Right hindlimb (tissue), 1 donor: ENCODE measurements at places on chromosomes 7 and 10.

GRCh38 chr10:27388761-27389399, 115.2 kb upstream of the RAB18 start:
- DNase-seq = no peak

- peak; percentile 13 for DNase-seq
These were observed 7.1 kb downstream of the TMEM184A start for GRCh38 chr7:1548944-1549343.

DNA sequence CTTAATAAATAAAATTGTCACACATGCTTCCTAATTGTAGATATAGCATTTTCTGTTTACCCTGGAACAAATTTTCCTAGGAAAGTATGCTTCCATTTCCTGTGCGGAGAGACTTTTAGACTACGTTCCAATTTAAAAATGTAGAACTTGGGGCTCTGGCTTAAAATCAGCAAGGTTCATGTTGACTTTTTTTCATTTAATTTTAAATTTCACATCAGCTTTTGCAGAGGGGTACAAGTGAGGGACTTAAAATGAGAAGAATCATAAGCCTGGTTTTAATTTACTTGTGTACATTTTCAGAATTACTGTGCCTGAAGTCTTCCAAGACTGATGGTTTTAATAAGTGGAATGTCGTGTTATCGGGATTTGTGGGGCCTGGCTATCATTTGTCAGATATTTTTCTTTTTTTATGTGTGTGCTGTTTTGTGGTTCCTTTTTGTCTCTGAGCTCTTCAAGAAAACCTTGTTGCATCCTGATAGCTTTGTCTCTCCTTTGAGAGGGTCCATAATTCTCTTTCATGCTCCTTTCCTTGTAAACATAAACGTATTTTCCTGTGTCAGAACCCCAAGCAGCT, 8.8 kb upstream of the ATRNL1 start:
- no peak for DNase-seq

GRCh38 chr10:75542084-75542483, 110.7 kb downstream of the LRMDA start:
- DNase-seq = no peak

DNA sequence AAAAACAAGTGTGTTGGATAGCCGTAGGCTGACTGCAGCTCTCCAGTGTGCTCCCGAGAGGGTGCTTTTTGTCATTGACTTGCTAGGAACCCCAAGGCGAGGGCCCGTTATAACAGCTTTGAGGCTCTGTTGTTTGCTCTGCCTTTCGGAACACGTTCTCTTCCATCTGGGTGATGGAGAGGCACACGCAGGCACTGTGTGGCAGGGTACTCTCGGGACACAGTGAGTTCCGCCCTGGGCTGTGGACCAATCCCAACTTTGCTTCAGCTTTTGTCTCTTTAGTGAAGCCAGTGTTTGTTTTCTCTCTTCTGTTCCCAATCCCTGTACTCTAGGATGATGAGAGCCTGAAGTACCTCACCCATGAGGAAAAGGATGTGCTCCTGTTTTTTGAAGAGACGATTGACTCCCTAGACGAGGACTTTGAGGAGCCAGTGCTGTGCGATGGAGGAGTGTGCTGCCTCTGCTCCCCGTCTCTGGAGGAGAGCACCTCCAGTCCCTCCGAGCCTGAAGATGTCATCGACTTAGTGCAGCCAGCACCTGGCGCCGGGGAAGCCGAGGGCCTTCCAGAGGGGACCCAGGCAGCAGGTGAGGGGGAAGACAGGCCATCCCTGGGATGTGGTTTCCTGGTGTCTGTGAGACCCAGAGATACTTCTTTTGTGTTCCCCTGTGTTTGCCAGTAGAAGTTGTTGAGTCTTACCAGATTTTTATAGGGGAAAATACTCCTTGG, 43.2 kb downstream of the PROSER2 start:
- no peak for DNase-seq

DNA sequence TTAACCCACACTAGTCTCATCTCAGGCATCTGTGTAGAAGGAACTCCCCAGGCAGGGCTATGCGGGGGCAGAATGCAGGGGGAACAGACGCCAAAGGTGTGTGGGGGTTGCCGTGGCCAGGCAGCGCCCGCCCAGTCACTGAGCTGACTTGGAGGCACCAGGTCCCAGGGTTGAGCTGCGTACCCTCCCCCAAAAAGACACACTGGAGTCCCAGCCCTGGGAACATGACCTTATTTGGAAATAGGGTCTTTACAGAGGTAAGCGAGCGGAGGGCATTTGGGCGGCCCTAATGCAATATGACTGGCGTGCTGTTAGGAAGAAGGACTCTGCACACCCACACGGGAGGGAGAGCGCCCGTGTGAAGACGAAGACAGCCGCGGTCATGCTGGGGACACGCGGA, 274.5 kb downstream of the DNAJB6 start:
- DNase-seq = no peak

DNA sequence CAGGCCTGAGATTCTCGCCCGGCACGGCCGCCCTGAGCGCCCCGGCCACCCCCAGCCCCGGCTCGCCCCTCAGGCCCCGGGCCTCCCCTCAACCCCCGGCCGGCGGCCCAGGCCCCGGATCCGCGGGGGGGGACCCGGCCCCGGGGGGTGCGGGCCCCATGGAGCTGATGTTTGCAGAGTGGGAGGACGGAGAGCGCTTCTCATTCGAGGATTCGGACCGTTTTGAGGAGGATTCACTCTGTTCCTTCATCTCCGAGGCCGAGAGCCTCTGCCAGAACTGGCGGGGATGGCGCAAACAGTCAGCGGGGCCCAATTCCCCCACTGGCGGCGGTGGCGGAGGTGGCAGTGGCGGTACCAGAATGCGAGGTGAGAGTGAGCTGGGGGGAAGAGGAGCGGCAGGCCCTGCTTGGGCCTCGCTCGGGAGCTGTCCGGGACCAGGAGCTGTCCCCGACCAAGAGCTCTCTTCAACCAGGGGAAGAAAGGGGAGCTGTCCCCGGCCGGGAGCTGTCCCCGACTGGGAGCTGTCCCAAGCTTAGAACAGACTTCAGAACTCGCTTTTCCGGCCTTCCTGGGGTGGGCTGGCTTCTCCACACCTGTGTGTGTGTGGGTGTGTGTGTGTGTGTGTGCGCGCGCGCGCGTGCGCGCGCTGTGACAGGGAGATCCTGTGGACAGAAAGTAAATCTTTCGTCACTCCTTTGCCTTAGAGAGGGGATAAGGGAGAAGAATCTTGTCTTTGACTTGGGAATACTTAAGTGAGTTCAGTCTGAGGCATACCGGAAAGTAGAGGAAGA, 510 bp downstream of the ZSWIM8 start:
- peak; percentile 49 for DNase-seq

- no peak for DNase-seq
These were observed 1.5 kb downstream of the ITGB8 start for GRCh38 chr7:20331910-20332813.

DNA sequence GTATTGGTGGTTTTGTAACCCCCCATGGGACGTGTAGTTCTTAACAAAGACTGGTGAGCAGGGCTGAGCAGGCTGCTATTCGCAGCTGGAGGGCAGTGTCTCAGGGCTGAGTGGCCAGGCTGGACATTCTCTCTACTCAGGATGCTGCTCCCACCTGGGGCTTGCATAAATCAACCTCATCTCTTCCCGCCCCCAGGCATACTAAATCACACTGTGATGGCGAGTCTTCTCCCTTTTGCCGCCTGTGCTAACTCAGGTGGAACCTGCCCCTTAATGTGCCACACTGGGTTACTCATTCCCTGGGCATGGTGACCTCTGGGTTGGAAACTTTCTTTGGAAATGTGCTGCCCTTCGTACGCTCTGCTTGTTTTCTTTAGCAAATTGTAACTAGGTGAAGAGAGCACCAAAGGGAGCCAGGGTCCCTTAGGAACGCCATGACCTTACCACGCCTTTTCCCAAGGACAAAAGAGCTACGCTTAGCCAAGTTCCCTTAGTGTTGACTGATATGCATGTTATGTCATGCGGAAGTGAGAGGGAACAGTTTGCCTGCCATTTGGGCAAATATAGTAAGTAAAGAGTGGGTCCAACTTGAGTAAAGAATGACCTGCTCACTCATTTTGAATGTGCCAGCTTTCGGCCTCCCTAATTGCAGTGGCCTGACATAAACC, 40.4 kb upstream of the COBL start:
- no peak for DNase-seq

DNA sequence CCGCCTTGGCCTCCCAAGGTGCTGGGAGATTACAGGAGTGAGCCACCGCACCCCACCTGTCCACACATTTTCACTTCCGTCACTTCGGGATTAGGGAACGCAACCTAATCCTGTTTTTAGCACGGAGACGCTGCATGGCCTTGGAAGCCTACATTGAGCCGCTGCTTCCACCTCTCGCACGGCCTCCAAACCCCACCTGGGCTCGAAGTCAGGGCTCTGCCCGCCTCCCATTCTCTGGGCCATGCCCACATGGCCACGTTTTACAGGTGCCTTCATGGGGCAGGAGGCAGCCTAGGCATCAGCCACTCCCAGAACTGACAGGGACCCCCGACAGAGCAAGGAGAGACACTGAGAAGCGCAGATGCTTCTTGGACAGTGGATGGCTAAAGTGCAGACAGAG, 100.6 kb downstream of the OAT start:
- no peak for DNase-seq

- peak; percentile 66 for DNase-seq
These were observed 207.0 kb upstream of the ZMIZ1 start for GRCh38 chr10:78861529-78862327.

- no peak for DNase-seq
These were observed 96.1 kb upstream of the EFCAB10 start for GRCh38 chr7:105677410-105677730.

DNA sequence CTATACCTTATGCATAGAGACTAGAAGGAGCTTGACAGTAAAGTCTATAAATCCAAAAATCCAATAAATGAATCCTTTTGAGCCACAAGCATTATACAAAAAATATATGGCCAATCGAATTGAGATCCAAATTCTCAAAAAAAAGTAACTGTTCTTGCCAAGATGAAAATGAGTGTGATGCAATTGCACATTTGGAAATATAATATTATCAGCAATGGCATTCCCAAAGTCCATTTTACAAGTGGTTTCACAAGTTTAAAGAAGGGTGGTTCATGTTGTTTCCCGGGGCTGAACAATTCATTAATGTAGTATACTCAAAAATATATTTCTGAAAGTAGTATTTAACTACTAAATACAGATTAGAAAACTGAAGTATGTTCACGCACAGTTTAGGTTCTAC, 7.3 kb downstream of the RP9 start:
- DNase-seq = no peak

DNA sequence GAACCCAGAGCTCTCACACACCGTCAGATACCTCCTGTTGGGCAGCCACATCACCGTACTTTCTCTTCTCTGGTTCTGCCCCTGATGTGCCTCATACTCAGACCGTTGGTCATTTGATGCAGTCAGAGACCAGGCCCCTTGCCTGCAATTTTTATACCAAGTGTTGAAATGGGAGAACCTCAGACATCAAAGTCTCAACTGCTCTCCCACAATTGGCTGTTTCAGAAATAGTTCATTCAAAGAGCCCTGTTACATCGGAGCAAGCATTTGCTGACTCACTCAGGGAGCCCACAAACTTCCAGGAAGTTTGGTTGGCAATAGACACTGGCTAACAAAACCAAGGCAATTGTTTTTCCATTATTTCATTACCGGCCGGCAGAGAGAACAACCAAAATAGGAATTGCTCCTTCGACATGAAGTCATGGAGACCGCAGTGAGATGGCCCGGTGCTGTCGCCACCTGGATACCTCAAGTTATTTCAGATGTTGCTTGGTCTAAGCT, 33.5 kb upstream of the ADAM12 start:
- peak; percentile 71 for DNase-seq

DNA sequence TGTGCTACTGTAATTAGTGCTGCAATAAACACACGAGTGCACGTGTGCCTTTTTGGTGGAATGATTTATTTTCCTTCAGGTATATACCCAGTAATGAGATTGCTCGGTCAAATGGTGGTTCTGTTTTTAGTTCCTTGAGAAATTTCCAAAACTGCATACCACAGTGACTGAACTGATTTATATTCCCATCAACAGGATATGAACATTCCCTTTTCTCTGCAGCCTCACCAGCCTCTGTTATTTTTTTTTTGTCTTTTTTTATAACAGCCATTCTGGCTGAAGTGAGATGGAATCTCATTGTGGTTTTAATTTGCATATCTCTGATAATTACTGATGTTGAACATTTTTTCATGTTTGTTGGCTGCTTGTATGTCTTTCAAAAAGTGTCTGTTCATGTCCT, 922.9 kb upstream of the LRRN3 start:
- DNase-seq = no peak

DNA sequence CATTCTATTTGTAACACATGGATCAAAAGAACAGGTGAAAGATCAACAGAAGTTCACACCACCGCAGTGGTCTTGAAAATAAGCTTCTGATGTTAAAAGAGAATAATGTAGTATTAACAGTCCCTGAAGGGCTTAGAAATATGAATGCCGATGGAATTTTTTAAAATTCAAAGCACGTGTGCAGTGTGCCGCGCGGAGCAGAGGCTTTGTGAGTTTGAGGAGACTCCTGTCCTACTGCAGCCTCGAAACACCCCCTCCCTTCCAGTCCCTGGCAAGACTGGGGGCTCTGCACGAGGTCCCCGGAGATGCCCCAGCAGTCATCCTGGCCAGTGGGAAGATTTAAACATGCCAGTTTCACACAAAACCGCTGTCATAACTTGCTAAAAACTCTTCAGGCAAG, 196.6 kb downstream of the DIP2C start:
- DNase-seq = no peak

GRCh38 chr10:44183667-44184632, 200.9 kb downstream of the CXCL12 start:
- no peak for DNase-seq

GRCh38 chr7:107847168-107847835, 43.7 kb upstream of the DLD start:
- DNase-seq = no peak

GRCh38 chr10:4623200-4623599, 202.8 kb upstream of the AKR1E2 start:
- DNase-seq = no peak

- DNase-seq = no peak
These were observed 327.8 kb downstream of the WDR11 start for GRCh38 chr10:121179006-121179405.

DNA sequence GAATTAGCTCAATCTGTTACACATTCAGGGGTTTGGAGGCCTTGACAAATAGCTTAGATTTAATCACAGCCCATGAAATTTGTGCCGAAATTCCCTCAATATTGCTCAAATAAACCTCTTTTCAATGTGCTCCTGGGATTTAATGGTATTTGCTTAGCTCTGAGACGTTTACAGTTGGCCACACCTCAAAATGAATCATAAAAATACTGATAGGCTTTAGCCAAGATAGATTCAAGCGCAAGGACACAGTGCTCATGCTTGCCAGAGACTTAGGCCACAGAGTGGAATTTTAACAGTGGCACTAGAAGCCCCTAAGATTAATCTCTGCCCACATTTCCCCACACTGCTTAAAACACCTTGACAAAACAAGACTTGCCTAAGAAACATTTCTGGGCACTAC, 2.3 kb upstream of the SEMA3C start:
- no peak for DNase-seq

DNA sequence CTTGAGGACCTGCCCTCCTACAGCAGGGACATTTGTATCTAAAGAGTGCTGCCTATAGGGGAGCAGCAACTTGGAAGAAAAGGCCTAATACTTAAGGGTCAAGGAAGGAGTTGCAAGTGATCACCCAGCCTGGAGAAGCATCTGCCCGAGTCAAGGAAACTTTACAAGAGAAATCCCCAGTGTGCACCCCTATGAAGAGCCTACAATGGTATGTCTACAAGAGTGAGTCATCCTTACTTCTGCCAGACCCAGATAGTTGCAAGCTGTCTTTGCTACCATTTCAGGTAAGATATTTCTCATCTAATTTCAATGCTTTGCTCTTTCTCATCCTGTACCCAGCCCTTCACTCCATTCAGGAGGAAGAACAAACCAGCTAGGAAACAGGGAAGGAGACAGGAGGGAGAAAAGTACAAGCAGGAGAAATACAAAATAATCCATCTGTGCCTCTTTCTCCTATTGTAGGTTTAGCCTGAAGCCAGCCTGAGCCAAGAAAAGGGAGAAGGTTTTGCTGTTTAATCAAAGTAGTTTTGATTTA, 34.4 kb upstream of the AGR3 start:
- DNase-seq = no peak
